ENCODE measurements at places on chromosomes 1 and 21.

GRCh38 chr1:168419736-168420135 is 124.1 kb downstream of the XCL2 start:
- peak; percentile 10 for DNase-seq

DNA sequence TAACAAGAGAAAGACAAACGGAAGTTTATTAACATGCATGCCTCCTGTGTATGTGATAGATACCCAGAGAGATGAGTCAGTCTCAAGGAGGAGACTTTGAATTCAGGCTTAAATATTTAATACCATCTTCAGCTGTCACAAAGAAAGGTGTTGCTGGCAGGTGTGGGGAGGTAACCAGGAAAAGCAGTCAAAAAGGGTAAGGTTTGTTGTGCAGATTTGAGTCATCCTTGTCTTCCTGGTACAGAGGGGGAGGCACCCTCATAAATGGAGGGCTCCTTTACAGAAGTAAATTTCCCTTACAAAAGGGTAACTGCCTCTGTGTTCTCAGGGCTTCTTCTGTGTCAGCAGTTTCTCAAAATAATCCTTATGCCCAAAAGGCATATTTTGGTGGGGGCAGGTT is 75.2 kb upstream of the B3GALT5 start:
- DNase-seq = no peak

DNA sequence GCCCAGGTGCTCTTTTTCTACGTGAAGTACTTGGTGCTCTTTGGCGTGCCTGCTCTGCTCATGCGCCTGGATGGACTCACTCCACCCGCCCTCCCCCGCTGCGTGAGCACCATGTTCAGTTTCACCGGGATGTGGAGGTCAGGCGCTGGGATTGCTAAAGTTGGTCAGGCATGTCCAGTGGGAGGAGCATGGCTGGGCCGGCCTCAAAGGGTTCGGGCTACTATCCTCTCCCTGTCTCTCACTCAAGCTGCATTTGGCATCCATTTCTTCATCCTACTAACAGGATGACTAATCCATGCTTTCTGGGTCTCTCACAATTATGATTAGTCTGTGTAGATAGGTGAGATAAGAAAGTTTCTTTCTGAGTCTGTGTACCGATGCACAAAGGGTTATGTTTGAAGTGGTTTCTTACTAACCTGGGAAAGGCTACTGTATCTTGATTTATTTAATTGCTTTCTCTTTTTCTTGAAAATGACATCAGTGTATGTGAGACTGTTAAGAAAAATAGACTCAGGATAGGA is 135.9 kb downstream of the HHAT start:
- peak; percentile 33 for DNase-seq

DNA sequence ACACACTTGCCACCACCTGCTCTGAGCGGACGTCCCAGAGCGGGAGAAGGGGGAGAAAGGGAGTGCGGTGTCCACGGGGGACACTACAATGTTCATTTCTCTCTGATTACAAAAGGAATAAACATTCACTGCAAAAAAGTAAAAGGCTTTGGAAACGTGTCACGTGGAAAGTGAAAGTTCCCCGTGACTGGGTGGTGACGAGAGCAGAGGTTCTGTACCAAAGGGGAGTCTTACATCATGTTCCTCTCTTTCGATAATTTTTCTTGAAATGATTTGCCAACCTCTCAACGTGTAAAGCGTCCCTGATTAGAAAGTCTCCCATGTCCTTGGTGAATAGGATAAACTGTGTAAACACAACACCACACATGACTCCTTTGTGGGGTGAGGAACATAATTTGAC is 22.0 kb upstream of the PRDM15 start:
- DNase-seq = no peak

GRCh38 chr21:36419241-36419640 is 34.0 kb downstream of the CHAF1B start:
- no peak for DNase-seq

GRCh38 chr21:27550287-27550686 is 583.4 kb upstream of the ADAMTS5 start:
- no peak for DNase-seq

DNA sequence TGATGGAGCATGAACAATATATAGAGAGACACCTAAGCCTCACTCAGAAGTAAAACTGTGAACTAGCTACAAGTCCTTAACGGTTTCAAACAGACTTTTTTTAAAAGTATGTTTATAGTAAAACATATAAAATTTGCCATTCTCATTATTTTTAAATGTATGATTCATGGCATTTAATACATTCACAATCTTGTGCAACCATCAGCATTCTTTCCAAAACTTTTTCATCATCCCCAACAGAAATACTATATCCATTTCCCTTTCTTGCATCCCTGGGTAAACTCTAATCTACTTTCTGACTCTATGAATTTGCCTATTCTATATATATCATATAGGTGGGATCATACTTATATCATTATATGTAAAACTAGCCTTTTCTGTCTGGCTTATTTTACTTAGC is 25.5 kb downstream of the EVI5 start:
- peak; percentile 34 for DNase-seq

DNA sequence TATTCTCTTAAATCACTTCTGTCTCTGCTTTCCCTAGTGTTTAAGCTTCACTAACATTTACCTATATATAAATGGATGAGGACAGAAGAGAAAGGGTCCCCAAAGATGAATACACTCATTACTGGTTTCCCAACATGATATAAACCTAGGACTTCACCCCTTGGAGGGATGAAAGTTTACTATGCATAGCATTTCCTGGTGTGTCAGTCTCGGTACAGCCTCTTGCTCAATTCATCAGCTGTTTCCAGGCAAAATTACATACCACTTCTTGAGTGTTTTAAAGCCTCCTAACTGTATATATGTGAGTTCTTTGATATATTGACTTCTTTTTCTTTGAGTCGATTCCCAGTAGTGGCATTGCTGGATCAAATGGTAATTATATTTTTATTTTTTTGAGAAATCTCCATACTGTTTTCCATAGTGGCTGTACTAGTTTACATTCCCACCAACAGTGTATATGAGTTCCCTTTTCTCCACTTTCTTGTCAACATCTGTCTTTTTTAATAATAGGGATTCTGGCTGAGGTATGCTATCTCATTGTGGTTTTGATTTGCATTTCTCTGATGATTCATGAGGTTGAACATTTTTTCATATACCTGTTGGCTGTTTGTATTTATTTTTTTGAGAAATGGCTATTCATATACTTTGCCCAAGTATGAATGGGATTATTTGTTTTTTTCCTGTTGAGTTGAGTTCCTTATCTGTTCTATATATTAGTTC is 259.3 kb upstream of the CACYBP start:
- peak; percentile 38 for DNase-seq

- no peak for DNase-seq
Observed at GRCh38 chr1:204697893-204698292, 12.4 kb upstream of the LRRN2 start.

DNA sequence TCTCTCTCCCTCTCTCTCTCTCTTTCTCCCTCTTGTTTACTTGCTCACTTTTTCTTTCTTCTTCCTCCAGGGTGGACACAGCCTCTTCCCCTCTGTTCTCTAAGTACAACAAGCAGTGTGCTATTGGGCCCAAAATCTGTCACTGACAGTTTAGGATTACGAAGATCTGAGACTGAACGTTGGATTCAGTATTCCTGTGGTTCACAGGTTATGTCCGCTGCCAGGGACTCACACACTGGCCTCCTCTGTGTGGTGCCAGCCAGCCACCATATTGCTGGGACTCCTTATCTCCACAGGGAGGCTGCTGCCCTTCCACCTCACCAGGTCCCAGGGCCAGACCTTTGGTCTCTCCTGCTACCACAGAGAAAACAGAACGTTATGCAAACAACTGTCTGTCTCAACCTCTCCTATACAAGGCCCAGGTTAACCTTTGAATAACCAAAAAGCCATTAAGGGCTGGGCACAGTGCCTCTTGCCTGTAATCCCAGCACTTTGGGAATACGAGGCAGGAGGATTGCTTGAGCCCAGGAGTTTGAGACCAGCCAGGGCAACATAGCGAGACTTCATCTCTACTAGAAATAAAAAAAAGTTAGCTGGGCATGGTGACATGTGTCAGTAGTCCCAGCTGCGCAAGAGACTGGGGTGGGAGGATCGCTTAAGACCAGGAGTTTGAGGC is 171.9 kb upstream of the RAB4A start:
- DNase-seq = no peak

- DNase-seq = peak; percentile 86
Observed at GRCh38 chr1:235417086-235417697, 50.0 kb downstream of the TBCE start.

DNA sequence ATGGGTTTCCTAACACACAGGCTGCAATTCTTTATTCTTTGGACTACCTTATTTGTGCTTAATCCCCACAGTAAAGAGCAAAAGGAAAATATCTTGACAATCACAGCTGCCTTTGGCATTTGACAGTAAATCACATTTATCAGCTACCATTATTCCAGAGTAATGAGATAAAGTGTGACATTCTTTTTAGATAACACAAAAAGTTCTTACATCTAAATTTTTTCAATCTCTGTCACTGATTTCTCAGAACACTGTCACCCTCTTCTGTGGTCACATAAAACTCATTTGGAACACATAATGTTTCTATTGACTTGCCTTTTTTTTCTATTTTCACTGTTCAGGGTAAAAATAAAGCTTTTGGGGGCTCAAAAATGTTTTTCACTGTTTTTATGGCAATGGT is 484.6 kb downstream of the LTN1 start:
- DNase-seq = no peak

DNA sequence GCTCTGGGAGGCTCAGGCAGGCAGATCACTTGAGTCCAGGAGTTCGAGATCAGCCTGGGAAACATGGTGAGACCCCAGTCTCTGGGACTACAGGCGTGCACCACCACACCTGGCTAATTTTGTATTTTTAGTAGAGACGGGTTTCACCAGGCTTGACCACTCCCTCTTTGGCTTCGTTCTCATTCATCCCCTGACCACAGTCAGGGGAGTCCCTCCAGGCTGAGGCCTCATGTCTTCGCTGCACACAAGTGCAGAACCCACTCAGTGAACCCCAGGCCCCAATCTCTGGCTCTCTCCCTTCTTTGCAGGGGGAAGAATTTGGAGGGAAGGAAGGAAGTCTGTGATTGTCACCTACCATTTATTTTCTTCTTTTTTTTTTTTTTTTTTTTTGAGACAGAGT is 9.2 kb upstream of the RPS6KA1 start:
- no peak for DNase-seq

DNA sequence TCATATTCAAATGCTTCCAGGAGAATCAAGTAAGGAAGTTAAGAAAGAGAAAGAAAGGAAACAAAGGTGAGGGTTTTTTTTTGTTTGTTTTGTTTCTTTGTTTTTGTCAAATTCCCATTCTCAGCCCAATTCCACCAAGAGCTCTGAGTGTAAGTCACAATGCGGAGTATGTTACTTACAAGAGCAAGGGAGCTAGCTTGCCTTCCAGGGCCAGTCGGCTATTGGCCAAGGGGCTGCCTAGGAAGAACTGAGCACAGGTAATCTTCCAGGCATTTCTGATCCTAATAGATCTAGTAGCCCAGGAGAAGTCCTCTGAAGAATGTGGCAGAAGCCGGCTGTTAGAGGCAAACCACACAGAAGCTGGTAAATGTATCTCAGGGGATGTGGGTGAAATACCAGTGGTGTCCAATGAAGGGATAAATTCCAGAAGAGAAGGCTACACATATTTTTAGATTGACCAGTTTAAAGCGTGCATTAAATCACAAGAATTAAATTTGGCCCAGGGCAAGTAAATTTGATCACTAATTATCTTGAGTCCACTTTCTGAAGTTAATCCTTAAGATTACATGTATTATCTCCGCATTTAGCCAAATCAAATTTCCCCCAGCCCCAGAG is 239.6 kb upstream of the ADAMTS5 start:
- no peak for DNase-seq

- peak; percentile 50 for DNase-seq
Observed at GRCh38 chr1:97243973-97244560, 522.5 kb downstream of the PTBP2 start.

DNA sequence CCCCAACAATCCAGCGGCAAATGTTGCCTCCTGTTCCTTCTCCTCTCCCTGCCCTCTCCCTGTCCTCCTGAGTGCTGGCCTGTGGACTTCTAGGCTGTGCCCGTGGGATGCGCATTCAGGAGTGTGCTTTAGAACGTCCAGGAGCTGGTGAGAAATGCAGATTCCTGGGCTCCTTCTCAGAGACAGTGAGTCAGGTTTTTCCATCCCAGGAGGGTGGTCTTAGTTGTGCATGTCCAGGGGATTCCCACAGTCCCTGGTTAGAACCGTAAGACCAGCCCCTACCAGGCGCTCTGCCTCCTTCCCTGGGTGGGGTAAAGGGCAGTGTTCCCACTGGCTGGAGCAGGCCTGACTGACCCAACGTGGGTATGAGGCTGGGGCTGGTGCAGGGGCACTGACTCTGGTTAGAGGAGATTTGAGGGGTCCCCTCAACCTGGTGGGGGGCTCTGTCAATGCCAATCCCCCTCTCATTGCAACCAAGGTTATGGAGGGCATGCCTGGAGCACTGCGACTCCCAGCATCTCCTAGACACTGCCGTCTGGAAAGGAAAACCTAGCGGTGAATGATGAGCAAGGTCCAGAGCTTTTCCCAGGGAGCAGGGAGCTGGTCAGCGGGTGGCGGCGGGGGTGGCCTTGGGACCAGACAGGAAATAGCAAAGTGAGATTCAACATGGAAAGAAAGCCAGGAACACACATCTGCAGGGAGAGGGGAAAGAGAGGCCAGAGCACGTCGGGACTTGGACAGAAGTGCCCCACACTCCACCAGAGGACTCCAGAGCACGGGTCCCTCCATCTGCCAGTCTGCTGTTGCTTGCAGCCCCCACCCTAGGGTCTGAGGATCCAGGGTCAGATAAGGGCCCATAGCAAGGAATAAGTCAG is 38.5 kb downstream of the HSPG2 start:
- peak; percentile 62 for DNase-seq

GRCh38 chr1:200452850-200453552 is 43.2 kb upstream of the ZNF281 start:
- DNase-seq = no peak

- no peak for DNase-seq
Observed at GRCh38 chr1:84923317-84923716, 30.3 kb upstream of the LPAR3 start.

- DNase-seq = no peak
Observed at GRCh38 chr1:147612366-147612765, 58.0 kb downstream of the ACP6 start.

- no peak for DNase-seq
Observed at GRCh38 chr1:23099171-23099536, 69.5 kb downstream of the LUZP1 start.

DNA sequence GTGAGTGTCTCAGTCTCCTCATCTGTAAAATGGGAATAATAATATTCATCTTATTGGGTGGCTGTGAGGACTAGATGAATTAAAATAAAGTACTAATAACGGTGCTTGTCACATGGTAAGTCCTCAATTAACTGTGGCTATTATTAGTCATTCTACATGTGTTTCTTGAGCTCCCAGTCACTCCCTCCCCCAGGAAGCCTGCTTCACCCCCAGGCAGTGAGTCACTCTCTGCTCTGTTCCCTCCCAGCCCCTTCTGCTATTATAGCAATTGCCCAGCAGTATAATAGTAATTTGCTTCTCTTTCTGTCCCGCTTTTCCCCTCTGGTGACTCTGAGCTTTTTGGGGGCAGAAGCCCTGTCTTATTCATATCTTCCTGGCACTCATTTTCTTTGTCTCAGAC is 102.0 kb downstream of the BEND5 start:
- peak; percentile 89 for DNase-seq
